ENCODE measurements at places on chromosomes 3 and 15.

GRCh38 chr15:84844964-84845363, 27.8 kb downstream of the ALPK3 start:
- DNase-seq: no peak

DNA sequence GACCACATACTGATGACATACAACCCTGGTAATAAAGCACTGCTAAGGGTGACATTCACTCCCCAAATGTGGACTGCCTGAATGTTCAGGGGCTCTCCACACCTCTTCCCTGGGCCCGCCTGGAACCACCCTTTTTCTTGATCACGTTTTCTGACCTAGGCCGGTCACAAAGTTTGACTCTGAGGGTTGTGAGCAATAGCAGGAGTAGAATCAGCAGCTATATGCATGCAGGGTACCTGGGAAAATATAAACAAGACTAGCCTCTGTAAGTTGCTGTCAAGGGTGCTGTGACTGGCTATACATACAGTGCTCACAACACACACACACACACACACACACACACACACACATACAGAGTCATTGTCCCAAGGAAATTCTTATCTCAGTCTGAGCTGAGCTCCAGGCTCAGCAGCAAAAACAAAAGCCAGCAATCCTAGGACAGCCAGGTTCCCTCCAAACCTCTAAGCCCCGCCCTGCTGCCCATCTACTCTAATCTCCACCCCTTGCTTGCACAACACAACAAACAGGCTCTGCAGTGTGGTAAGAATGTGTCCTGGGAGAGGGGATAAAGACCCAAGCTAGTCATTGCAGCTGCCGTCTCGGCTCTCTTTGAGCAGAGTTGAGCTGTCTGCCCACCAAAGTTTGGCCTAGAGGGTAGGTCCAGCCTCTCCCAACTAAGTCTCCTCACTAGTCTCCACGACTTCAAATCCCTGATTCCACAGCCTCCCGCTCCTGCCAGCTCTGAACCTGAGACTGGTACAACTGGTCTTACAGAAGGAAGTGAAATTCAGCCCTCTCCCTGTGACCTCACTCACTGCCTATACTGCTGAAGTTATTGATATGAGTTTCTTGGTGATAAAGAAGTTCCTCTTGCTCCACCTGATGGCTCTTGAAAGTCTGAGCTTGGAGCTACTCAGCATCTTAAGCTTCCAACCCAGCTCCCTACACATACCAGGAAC, 2.2 kb downstream of the BMF start:
- no peak for DNase-seq

DNA sequence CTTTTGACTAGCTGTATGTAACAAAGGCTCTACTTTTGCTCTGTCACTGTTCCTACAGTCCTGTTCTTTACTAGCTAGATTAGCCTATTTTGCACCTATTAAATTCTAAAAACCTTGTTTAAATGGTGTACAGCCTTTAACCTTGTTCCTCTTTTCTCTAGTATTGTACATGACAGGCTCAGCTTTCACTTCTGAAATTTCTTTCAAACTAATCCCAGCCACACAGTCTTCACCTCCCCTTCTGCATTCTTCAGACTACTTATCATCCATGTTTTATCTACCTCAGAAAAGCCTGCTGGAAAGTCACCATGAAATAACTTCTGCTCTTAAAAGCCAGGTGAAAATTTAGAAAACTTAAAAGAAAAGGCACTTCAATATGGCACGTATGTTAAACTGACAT, 122.4 kb downstream of the NECTIN3 start:
- DNase-seq: no peak

GRCh38 chr3:100973594-100973993, 19.6 kb downstream of the ABI3BP start:
- DNase-seq: no peak

DNA sequence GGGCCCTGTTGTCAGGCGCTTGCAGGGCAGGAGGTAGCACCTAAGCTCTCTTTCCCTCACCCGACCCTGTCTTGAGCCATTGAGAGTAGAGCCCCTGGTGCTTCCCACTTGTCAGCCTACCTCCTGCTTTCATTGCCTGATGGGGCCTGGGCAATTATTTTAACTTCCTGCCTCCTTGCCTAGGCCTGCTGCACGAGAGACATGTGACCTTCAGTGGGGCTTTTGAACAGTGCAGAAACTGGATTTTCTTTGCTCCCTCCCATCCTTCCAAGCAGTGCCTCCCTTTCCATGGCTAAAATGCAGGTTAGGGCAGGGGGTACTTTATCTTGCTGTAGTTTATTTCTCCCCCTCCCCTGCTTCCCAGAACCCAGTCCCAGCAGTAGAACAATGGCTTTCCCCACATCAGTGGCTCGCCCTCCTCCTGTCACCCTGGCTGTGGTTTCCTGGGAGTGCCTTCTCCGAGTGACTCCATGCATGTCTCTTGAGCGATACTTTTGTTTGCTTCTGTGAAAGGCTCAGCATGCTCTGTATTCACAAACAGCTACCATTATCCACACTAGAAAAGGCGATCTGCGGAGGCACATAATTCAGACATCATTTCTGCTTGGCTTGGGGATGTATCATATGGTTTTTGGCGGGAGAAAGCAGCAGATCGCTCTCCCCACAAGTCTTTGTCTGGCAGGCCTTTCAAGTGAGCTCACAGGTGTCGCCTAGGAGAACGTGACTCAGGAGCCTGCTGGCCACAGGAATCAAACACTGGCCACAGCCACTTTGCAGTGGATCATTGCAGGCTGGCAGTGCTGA, 24.1 kb downstream of the PDIA5 start:
- DNase-seq: no peak

DNA sequence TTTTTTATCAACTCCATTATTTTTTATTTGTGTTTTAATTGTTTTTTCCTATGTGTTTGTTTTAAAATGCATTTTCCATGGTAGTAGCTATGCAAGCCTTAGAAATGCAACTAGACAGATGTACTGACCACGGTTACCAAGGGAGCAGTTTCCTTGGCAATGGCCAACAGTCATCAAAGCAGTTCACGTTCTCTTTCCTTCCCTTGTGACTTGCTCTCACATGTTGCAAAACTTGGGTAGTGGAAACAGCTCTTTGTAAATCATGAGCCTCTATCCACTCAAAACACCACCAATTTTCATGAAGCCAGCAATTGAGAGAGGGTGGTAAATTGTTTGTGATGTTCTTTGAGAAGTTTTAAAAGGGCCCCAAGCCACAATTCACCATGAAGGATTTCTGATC, 499.4 kb upstream of the MDFIC2 start:
- no peak for DNase-seq

DNA sequence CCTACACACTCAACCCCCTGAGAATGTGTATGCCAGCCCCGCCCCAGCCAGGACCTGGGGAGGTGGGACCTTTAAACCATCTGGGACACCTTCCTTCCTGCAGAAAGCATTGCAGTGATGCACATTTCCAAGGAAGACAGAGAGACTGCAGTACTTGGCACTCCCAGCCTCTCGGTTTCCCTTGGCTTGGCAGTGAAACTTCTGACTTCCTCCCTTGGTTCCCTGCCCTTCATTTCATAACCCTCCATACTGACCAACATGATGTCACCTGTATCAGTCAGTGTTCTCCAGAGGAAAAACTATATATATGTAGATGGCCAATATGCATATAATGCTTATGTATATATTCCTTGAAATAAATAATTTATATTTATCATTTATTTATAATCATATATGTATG, 103.2 kb downstream of the SST start:
- no peak for DNase-seq

GRCh38 chr15:80114114-80114513, 38.7 kb upstream of the FAH start:
- DNase-seq: no peak

- DNase-seq: no peak
Measured at GRCh38 chr3:51966922-51967383, 301 bp downstream of the PCBP4 start.

DNA sequence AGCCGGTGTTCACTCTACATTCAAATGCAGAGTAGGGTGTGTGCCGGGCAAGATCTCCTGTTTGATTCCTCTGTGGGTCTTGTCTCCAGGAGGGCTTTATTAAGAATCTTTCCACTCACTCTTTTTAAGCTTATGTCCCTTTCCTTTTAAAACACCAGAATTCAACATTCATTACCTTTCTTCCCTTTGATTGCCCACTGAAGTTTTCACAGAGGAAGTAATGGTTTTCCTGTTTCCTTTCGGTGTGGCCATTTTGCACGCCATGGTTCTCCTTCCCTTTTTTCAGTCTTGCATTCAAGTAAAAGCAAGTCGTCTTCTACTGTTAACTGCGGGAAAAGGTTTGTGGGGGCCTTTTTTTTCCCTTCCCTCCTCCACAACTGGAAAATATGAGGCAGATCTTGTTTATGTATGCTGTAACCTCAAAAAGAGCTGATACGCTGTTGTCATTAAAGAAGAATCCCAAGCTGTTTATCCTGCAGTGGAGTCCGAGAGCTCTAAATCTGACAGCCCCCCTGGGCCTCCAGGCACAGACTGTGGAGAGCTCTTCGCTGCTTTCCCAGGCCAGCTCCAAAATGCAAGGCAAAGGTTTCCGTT, 40.5 kb downstream of the FILIP1L start:
- DNase-seq: peak; percentile 82

- DNase-seq: no peak
Measured at GRCh38 chr3:151383956-151384355, 597 bp downstream of the P2RY12 start.

All from smooth muscle cell of the brain vasculature (primary cell).